ENCODE measurements at places on chromosomes 5 and 9.

GRCh38 chr9:129097671-129098306, 12.8 kb downstream of the CRAT start:
- no peak for DNase-seq

GRCh38 chr9:9817176-9817575, 795.6 kb downstream of the PTPRD start:
- no peak for DNase-seq

DNA sequence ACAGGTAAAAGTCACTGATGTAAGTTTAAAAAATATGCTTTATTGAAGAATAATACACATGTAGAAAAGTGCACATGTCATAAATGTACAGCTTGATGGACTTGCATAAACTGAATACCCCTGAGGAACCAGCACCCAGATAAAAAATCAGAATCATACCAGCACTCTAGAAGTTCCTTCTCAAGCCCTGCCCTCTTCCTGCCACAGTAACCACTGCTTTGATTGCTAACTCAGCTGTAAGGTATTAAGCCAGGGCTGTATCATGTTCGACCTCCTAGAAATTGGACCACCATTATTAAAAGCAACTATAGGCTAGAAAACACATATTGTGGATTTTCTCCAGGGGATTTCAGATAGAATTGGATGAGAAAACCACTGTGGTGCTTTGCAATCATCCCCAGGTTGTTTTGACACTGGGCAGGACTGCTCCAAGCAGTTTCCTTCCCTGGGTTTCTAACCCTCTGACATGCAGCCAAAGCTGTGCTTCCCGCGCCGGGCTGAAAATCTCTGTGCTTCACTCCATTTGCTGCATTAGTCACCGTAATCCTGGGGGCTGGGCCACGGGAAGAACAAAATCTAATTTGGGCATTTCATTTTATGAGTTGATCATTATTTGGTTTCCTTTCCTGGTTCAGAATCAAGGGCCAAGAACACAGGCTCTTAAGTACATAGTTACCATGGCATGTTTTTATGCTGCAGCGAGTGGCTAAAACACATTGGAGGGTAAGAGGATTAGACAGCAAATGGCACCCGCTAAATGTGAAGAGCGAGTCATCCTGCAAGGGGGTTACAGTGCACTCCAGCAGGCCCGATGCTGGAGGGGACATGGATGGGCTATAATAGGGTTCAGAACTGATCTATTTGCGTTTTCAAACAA, 139.4 kb upstream of the IL12B start:
- no peak for DNase-seq

GRCh38 chr5:15914638-15915037, 265.0 kb downstream of the MARCHF11 start:
- no peak for DNase-seq

DNA sequence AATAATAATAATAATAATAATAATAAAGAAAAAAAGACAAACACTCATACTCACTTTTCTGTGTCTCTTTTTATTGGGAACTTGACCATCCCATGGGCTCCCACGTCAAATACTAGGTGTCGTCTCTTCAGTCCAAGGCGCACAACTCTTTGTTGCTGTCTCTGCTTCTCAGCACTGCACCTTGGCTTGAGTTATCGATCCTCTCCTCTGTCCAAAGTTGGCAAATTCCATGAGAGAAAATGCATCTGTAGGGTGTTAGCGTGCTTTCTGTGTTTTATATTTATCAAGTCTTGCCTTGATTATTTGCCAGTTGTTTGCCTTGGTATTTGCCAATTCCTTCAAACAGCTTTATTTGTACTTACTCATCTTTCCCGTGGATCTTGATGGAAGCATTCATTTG, 653.7 kb downstream of the CDH18 start:
- DNase-seq = no peak

DNA sequence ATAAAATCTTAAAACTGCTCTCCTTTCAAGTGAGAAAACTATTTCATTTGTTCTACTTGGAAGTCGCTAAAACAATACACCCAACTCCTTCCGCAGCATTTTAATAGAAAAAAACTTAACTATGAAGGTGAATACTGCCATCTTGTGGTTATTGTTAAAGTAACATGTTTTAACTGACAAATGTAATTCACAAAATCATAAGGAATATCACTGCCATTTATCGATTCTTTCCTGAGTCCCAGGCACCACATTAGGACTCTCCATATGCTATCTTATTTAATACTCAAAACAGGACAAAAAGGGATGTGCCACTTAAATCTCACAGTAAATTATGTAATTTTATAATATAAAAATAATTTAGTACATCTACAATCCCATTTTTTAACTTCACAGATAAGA, 130.5 kb upstream of the ITGA1 start:
- DNase-seq = peak; percentile 48

GRCh38 chr5:166338801-166339200, 1952.6 kb upstream of the WWC1 start:
- no peak for DNase-seq

DNA sequence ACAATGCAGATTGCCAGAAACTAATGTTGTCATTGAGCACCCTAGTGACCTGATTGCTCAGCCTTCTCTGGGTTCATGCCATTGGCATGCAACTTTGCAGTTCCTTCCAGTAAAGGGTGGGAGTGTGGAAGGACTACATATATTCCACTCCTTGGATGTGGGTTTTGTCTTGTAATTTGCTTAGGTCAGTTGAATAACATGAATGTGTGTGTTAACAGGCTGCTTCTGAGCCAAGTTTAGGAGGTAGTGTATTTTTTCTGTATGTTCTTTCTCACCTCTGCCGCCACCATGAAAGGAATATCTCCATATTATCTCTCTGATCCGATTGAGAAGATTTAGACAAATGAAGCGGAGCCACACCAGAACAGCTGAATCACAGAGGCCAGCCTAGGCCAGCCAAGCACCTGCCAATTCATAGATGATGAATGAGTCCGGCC, 1929.6 kb upstream of the CDH6 start:
- DNase-seq = no peak

- DNase-seq = no peak
These were observed 23.1 kb upstream of the FGF10 start for GRCh38 chr5:44412286-44412685.

DNA sequence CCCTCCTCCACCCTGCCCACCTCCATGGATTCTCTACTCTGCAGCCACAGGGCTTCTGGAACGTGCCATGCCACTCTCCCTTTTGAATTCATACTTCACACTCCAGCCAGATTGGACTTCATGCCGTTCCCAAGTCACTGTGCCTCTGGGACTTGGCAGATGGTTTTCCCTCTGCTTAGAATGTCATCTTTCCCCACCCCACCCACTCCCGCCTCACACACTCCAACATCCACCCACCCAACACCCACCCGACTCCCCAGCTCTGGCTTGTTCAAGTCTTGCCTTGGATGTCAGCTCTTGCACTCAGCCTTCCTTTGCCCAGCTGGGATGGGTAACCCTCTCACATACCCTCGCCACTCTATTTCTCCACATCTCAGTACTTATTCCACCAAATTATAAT, 142.1 kb upstream of the DHFR start:
- DNase-seq = no peak

DNA sequence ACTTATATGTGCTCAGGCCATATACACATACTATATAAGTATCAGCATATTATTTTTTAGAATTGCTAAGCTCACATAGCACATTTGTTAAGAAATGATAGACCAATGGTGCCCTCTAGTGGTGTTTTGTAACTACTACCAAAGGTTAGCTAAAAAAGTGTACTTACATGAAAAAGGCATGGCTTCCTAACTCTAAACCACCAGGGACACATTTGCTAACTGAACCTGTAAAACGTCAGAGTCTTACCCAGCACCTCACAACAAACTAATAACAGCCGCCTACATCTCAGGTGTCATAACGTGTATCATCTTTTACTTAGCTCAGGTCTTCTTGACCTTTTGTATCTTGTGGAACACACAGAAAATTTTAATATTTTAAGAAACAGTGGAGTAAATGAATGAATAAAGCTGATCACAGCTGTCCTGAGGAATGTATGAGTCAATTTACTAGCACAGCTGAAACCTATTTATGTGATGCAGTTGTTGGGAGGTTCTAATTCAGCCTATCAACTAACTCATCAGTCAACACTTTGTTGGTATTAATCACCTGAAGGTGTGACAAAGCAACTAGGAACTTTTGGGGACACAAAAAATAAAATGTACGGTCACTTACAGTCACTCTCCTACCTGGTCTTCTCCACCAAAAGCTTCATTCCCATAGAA, 72.9 kb downstream of the BAAT start:
- peak; percentile 60 for DNase-seq

- DNase-seq = no peak
These were observed 58.2 kb downstream of the PHF2 start for GRCh38 chr9:93634311-93635185.

DNA sequence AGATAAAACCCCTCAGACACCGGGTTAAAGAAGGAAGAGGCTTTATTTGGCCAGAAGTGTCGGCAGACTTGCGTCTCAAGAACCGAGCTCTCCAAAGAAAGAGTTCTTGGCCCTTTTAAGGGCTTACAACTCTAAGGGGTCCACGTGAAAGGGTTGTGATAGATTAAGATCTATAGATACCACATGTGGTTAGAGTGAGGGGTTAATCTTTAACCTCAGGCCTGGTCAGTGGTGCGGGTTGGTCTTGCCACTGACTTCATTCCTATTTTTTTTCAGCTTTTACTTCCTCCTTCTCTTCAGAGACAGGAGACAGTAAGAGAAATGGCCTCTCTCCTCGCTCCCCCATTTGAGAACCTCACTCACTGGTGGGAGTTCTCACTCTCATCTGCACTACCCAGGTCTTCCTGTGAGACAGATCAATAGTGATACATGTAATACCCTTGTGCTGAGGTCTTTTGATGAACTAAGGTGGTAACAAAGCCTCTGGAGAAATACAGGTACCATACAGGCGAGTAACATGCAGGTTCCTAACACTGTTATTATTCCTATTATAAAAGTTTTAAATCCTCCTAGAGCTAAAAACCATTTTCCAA, 52.4 kb upstream of the COX7C start:
- no peak for DNase-seq

DNA sequence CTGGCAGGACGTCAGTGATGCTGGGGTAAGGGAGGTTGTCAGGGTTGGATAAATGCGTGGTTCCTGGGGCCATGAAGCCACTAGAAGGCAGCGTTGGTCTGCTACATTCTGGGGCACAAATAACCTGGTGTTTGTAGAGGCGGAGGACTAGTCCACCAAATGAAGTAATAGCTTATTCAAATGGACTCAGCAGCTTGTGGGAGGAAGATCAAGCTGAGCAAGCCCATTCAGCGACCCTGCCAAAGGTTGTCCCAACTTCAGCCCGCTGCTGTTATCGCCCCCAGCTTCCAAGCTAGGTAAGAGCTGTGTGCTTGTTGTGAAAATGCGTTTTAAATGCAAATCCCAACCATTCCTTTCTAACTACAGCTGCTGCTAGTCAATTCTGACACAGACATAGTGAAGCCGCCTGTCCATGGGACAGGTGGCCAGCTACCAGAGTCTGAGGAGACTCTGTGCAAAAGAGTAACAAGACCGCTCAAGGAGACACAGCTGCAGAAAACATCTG, 7.6 kb upstream of the FAM240B start:
- no peak for DNase-seq

DNA sequence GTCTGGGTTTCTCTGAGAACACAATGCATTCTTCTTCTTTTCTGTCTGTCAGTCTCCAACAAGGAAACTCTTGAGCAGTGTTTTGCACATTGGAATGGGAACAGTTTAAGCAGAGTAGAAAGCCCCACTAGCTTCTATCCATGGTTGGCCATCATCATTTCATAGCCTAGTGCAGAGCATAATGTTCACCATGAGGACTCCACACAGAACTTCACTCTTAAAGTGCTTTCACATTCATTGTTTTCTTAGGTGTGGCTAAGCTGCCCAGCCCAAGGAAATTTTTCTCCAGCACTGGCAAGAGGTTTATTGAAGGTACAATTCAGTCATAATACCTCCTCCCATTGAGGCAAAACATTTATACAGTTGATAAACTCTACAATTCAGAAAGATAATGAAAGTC, 503.0 kb upstream of the CD180 start:
- no peak for DNase-seq

DNA sequence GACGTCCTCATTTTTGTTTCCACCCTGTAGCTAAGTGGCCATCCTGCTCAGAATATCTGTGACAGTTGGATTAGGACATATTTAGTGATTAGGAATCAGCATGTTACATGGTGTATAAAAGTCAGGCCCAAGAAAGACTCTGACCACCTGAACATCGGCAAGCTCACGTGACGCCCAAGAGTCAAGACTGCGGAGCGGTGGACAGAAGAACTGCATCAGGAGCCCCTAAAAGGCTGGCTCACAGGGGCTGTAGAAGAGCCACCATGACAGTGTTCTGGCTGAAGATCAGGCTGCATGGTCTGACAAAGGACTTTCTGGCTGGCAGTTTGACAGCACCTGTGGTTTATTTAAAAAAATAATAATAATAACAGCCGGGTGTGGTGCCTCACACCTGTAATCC, 185.3 kb downstream of the AUH start:
- no peak for DNase-seq

DNA sequence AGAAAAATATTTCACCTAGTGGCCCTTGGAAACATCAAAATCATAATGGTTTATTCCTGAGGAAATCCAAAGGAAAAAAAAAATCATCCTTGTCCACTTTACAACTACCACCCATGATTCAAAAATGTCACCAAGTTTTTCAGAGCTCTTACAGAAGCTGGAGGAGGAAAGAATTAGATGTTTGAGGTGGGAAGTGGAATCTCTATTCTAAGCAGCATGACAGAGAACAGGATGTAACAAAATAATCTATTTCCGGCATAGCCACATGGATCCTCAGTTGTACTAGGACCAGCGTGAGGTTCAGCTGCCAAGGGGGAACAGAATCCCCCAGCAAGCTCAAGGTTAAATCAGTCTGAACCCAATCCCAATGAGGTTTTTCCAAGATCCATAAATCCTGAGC, 40.2 kb downstream of the FBXW11 start:
- no peak for DNase-seq

GRCh38 chr5:139649082-139649991, 1.2 kb downstream of the CXXC5 start:
- peak; percentile 46 for DNase-seq

DNA sequence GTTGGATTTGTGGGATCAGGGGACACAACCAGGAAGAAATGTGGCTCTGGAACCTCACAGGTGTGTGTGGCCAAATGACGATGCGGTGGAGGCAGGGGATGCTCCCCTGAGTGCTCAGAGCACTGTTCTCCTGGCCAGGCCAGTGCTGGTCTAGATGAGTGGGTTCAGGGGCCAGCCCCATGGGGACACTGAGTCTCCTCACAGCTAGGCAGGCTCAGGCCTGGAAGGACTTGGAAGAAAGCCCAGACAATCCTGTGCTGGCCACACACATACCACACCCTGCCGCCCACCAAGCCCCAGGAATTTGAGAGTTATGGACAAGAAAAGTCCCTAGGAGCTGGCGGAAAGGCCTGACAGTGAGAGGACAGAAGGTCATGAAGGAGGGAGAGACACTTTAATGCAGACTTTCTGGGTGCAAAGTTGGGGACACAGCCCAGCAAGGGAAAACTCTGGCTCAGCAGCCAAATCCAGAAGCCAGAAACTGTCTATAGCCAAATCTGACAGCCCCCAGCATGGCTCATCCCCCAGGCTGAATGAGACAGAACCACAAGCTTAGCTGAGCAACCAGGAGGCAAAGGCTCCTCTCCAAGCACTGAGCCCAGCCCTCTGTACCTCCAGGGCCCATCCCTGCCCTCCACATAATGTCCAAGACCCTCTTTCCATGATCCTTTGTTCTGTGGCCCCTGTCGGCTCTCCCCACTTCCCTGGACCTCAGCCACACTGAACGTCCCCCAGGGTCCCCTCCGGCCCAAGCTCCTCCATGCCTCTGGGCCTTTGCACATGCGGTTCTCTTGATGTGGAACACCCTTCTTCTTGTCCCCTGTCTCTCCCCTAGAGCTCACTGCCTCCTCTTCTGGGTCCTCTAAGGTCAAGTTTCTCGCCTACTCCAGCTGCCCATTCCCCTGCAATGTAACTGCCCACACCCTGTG, 22.4 kb downstream of the LHX6 start:
- no peak for DNase-seq
